Stimulated activated CD8-positive, alpha-beta memory T cell treated with anti-CD3 and anti-CD28 coated beads, Interleukin-15, amount 100 ng/mL, for 24 hours (primary cell): ENCODE measurements at places on chromosomes 11 and 22.

DNA sequence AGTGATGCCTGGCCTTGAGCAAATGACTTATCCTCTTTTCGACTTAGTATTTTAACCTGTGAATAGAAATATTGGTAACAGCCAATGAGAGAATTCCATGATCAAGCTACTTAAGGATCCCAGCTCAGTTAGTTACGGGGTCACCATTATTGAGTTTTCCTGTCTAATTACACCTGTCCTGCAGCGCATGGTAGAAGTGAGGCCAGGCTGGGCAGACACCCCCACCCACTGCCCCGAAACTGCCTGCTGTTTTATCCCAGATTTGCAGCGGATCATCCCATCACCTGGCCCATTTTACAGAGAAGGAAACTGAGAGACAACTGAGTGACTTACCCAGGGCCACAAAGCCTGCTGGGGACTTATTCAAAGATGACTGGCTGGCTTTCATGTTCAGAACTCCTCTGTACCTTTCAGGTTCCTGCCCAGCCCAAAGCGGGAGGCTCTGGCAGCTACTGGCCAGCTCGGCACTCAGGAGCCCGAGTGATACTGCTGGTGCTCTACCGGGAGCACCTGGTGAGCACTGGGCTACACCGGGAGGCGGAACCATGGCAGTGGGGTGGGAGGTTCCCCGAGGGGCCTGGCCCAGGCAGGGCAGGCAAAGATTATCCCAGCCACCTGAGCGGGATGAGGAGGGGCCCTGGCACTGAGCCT, 1.4 kb downstream of the MUS81 start:
- no peak for DNase-seq

DNA sequence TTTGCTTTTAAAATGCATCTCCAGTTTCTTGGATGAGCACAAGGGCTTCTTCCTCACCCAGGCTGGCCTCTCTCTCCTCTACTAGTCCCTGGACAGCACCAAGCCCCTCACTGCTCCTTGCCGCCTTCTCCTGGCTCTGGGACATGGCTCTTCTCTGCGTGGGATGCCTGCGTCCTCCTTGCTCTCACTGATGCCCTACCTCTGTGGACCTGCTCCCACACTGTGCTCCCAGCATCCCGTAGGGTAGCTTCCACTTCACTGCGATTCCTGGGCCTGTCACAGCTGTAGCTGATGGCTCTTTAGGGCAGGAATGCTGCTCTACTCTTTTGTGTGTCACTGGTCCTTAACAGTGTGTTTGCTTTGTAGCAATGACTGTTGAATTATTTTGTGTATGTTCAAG, 136.3 kb downstream of the SNX19 start:
- DNase-seq: no peak

GRCh38 chr11:126345759-126346585, 9.5 kb upstream of the ST3GAL4 start:
- DNase-seq: no peak

GRCh38 chr11:44711113-44711786, 15.5 kb upstream of the TSPAN18 start:
- no peak for DNase-seq

DNA sequence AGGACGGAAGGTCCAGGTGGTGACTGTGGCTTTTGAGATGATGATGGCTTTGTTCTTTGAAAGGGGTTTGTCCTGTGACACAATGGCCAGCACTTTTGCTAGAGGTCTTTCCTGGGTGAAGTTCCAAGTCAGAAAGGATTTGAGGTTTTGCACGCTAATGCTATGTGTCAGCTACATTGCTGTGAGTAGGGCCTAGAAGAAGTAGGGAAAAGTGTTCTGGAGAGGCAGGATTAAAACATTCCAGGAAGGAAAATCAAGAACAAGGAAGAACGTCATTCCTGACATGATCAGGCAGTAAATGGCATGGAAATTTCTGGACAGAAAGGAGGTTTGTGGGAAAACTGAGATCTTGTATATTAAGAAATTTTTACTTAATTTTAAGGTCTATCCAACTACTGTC, 290.7 kb downstream of the NTM start:
- DNase-seq: no peak

DNA sequence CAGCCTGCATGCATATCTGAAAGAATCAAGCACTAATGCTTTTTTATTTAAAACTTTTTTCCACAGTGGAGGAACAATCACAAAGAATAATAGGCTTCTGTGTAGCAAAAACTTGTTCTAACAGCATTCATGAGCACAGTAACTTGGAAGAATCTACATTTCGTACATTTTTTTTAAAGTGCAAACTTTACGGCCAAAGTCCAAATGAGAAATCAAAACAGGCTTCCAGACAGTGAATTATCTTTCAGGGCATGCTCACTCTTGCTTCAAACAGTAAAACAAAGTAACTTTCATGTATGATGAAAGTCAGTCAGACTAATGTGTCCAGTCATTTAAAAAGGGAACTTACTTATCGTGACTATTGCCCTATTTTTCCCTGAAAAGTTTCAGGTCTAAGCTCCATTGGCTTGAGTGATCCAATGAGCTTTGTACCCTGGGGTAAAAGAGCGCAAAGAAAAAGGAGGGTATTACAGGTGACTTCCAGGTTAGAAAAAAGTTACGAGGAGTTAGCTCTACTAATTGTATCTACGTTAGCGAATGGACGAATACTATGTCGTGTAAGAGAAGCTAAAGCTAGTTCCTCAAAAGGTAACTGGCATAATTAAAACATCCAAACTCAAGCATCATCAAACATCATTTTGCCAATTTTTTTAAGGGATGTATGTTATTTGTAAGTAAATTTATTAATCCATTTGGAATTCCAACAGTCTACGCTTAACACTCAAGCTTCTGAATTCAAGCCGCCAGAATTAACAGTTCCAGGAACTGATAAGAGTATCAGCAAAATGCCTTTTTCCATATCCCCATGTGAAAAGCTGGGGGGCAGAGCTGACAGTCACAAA, 1.7 kb downstream of the PICALM start:
- no peak for DNase-seq

GRCh38 chr11:3786781-3787428, 10.4 kb downstream of the NUP98 start:
- DNase-seq: no peak

GRCh38 chr11:13055200-13055599, 46.1 kb downstream of the RASSF10 start:
- no peak for DNase-seq

DNA sequence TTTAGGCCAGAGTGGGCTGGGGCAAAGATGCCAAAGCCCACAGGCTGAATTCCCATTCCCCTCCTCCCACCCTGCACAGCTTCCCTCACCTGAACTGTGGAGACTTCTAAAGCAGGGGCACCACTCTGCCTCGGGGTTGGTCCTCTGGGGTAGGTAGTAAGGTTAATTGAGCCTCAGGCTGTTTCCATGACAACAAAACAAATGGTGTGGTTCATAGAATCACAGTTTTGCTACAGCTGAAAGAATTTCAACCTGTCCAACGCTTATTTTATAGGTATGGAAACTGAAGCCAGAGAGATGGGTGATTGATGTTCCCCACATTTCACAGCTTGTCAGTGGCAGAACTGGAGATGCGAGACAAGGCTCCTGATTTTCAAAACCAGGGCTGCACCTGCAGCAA, 109.5 kb downstream of the SNX19 start:
- DNase-seq: no peak

DNA sequence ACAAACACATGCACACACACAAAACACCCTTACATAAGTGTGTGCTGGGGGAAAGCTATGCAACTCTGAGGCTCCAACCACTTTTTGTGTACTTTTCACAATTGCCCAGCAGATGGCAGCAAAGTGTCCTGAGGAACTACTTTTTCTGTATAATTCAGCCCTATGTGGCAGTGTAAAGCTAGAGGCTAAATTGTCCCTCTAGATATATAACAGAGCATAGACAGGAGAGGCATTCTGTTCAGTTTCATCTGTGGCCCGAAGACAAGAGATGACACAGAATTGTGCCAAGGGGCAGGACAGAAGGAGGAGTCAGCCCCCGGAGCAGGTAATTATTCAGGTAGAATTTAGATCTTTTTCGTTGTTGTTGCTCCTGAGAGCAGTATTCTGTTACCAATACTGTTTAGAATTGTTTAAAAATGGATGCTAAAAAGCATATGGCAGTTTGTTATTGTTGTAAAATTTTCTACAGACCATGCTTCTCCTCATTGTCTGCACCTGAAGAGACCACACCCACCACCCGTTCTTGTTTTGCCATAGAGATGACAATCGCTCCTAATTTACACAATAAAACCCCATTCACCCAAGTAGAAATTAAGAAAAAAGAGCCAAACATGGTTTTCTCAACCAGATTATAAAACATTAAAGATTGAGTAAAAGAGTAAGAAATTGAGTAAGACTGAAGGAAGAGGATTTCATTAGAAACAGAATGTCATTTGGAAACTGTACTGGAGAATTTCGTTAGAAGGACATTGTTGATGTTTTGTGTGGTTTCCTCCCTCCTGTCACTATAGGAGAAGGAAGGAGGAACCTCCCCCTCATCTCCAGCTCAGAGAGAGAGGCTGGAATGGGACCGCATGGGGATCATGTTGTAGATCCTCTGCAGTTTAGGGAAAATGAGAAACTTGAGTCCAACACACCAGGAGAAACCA, 14.5 kb upstream of the MS4A7 start:
- no peak for DNase-seq

GRCh38 chr11:123547180-123547579, 107.2 kb downstream of the SCN3B start:
- DNase-seq: no peak

GRCh38 chr22:32409977-32410376, 2.1 kb downstream of the RTCB start:
- DNase-seq: no peak

GRCh38 chr22:29499852-29500251, 19.8 kb downstream of the NEFH start:
- DNase-seq: no peak

GRCh38 chr22:31605851-31606585, 56.0 kb downstream of the PISD start:
- DNase-seq: no peak

DNA sequence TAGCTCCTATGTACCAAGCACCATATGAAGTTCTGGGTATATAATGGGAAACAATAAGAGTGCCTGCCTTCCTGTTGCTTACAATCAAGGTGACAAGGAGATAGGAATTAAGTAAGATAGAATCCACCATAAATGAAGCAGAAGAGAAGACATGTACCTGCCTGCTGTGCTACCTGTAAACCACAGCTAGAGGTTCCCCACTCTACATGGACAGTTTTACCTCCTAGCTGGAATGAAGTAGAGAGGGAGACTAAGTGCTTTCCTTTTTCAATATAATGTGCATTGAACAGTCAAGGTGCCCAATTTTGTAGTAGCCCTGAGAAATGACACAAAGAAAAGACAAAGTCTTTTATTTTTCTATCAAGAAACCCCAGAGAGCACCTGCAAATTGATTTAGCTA, 984.6 kb downstream of the DLG2 start:
- no peak for DNase-seq

DNA sequence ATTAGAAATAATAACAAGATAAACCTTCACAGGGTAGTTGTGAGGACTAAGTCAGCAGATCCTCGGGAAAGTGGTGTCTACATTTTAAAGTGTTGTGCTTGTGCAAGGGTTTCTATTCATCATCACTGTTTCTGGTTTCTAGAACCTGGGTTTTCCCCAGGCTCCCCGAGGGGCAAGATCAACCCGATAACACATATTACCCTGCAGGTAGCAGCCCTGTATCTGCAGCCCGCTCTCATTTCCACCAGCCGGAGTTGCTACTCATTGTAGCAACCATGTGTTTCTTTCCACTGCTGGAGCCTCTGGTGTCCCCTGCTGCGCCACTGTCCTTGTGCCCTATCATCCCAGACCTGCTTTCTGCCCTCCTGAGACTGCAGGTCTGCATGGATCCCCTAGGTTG, 67.0 kb downstream of the MIAT start:
- no peak for DNase-seq

GRCh38 chr11:120028897-120029258, 109.0 kb downstream of the TRIM29 start:
- no peak for DNase-seq

DNA sequence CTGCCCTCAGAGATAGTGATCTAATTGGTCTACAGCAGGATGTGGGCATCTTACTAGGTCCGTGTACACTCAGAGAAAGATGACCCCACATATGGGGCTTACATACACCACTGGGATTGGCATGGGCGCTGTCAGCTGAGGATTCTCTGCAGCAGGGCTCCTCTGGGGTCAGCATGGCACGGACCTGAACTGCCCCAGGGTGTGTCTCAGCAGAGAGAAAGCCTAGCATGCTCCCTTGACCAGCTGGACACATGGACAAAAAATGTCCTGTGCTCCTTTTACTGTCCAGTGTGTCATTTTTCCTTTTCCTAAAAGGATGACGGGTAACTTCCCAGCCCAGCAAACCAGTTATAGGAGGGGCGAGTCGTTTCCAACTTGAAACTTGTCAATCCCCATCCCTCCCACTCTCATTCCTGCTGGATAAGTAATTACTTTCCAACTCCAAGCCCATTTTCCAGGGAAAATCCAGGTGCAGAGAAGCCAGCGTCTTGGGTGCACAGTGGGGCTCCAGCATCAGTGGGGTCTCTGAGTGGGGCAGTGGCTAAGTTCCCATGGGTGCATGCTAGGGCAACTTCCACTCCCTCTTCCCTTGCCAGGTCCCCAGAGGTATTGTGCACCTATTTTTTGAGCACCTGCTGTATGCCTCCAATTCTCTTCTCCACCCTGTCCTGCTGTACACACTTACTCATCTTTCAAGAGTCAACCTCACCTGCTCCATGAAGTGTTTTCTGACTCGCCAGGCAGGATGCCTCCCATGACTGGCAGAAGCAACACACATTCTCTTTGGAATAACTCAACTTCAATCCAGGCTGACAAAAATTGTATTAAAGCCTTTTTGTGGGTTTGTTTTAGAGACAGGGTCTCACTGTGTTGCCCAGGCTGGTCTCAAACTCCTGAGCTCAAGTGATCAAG, 5.0 kb downstream of the VSTM5 start:
- no peak for DNase-seq

GRCh38 chr11:3838504-3838903, 2.3 kb downstream of the RHOG start:
- no peak for DNase-seq

GRCh38 chr11:134574425-134574824, 162.4 kb upstream of the B3GAT1 start:
- DNase-seq: no peak

- DNase-seq: no peak
Measured at GRCh38 chr11:5928271-5928670, 13.8 kb upstream of the OR56A3 start.

- no peak for DNase-seq
Measured at GRCh38 chr11:74171997-74172396, 908 bp downstream of the PPME1 start.

- no peak for DNase-seq
Measured at GRCh38 chr11:33633251-33634003, 67.2 kb downstream of the C11orf91 start.

DNA sequence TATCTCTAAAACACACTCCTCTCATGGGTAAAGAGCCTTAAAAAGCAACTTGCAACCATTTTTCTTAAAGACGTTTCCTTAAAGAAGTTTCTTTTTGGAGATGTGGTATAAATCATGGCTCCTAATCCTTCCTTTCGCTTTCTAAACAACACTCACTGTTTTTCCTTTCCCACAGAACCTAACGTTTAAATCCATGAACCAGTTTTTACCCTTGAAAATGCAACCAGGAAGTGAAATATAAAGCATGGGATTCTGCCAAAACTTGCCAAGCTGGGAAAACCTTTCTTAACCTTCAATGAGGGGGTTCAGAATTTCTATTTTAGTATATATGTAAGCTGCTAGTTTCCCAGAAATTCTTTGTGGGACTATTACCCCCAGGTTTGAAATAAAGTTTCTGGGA, 8.6 kb downstream of the PLEKHA7 start:
- DNase-seq: no peak
